Right ventricle myocardium inferior (tissue), 1 donor: ENCODE measurements at places on chromosomes 12 and 14.

DNA sequence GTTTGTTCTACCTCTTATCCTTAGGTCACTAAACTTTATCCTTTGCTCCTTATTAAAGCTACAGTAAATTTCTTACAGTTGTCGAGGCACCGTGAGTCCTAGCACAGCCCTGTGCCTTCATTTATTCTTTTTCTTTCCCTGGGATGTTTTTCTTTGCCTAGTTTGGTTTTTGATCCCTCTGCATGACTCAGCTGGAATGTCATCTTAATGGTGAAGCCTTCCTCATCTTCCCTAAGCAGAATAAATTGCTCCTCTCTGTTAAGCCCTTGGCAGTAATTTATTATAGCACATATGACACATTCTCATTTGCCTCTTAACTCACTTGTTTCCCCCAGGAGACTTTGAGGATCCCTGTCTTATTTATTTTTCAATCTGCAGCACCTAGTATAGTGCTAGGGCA, 16.6 kb downstream of the ACTR10 start:
- DNase-seq, result no peak

DNA sequence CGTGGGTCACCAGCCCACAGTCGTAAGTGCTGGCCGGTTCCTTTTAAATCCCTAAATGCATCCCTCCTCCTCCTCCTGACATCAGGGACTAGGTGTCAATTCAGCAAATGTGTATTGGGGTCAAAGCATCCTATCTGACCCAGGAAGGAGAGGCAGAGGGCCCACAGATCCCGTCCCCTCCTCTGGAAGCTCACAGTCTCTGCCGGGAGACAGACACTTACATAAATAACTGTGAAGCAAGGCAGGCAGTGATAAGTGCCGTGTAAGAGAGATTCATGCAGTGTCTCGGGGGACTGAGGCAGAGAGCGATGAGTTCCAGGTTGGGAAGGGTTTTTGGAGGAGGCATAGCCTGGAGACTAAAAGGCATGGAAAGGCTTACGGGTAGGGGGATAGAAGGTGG, 44.1 kb downstream of the HRK start:
- DNase-seq, result no peak

- DNase-seq, result no peak
These were observed 6.0 kb downstream of the KRT2 start for GRCh38 chr12:52645982-52646381.

- no peak for DNase-seq
These were observed 33.2 kb upstream of the CD69 start for GRCh38 chr12:9793779-9794395.

GRCh38 chr12:114700392-114701103, 16.6 kb upstream of the TBX3 start:
- DNase-seq, result no peak
